Omental fat pad (tissue), 4 donors: ENCODE measurements at places on chromosomes 3 and 15. TPM values are rescaled to one million over a fixed set of nuclear protein-coding genes. Genes with fewer than 3 reads are reported as not detected.

CCR2 gene
- 5.4 TPM for total RNA-seq

PPP2R3A gene
- total RNA-seq, result 6.8 TPM

SPATA12 gene
- not detected for total RNA-seq

NKIRAS1 gene
- total RNA-seq, result 8.9 TPM

TMEM40 gene
- not detected for total RNA-seq

MYRIP gene
- 1.0 TPM for total RNA-seq

TMOD3 gene
- 25.7 TPM for total RNA-seq

ERICH6 gene
- total RNA-seq, result not detected

MNS1 gene
- 0.84 TPM for total RNA-seq

LRRN1 gene
- 4.7 TPM for total RNA-seq

C2CD4B gene
- 1.9 TPM for total RNA-seq

MST1 gene
- total RNA-seq, result 94.1 TPM

GP5 gene
- total RNA-seq, result 0.96 TPM

GHSR gene
- not detected for total RNA-seq

CIB2 gene
- total RNA-seq, result 3.2 TPM

TNNC1 gene
- not detected for total RNA-seq

DLL4 gene
- 11.9 TPM for total RNA-seq

NR1I2 gene
- not detected for total RNA-seq

CEP19 gene
- total RNA-seq, result 0.96 TPM

SERINC4 gene
- not detected for total RNA-seq

EFCC1 gene
- 0.72 TPM for total RNA-seq

AQP9 gene
- total RNA-seq, result 12.2 TPM

FOXL2NB gene
- not detected for total RNA-seq

C3orf52 gene
- not detected for total RNA-seq

GPR156 gene
- total RNA-seq, result 0.75 TPM

HRH1 gene
- 8.0 TPM for total RNA-seq

MORC1 gene
- not detected for total RNA-seq

CCDC12 gene
- total RNA-seq, result 30.8 TPM

TUSC7 gene
- total RNA-seq, result not detected
